RWPE1 (cell line): ENCODE measurements at places on chromosomes 1 and 21.

DNA sequence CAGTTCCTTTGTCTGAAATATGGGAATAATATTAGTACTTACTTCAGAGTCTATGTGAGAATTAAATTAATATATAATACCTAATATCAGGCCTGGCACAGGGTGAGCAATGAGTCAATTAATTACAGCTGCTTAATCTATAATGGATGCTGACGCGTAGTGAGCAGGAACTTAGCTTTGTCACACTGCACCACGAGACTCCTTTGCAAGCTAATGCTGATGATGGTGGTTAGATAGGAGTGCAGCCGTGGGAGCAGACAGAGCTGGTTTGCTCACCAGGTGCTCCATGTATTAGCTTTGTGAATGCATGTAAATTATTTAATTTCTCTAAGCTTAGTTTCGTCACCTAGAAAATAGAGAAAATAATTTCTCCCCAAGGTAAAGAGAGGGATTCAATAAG, 35.1 kb downstream of the KCNJ15 start:
- no peak for DNase-seq

DNA sequence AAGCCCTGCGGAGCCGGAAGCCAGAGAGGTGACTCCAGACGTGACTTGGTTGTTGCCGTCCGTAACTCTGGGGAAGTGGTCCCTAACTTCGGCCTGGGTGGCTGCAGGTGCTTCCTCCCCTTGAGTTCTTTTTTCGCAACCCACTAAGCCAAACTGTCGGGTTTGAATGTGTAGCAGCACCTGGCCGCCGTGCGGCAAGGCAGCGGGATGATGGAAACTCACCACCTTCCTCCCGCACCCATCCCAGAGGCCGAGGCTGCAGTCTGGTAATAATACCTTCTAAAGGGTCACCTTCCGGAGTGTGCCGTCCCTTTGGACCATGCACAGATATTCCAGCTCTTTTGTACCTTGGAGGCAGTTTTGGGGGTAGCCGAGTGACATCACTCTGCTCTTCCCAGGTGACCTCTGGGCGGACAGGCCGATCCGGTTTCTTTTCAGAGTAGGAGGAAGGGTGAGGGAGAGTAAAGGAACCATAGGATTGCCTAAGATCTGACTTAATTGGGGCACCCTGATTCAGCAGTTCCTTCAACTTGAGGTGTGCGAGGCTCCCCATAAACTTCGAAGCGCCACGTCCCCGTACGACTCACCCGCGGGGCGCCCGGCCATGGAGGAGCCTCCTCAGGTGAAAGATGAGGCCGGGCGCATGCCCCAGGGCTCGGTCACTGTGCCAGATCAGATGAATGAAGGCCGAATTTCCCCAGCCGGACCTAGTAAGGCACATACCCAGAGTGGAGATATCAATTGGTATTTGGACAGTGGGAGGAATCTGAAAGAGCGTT, 1.0 kb downstream of the KCNK1 start:
- DNase-seq: peak; percentile 34

DNA sequence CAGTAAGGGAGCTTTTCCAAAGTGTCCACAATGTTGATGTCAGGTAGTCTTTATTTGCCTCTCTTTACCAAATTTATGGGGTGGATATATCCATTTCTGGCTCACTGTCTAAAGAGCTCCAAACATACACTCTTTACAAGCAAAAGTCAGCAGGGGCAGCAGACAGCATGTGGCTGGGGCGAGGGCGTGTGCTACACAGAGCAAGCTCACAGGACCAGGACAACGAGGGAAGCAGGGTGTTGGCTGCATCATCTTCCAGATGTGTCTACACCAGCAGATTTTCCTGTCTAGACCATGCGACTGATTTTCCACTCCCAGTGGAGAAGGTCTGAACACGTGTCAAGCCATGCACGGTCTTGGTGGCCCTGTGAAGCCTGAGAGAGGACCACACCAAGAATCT, 123.8 kb downstream of the TRABD2B start:
- no peak for DNase-seq

- DNase-seq: no peak
Observed at GRCh38 chr1:38047603-38048141, 1.1 kb upstream of the POU3F1 start.

DNA sequence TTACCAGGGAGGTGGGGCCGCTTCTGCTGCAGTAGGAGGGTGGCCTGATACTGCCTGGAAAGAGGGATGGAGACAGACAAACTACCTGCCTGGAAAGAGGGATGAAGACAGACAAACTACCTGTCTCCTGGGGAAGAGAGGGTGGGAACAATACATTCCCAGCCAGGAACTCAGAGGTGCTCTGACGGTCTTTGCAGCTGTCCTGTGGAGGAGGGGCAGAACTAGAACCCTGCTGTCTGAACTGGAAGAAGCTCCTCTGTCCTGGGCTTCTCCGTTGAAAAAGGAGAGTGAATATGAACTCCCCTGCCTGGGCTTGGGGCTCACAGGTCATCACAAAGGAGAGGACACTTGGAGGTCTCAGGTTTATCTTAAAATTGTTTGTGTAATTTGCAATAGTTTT, 40.3 kb upstream of the ETV3 start:
- no peak for DNase-seq

DNA sequence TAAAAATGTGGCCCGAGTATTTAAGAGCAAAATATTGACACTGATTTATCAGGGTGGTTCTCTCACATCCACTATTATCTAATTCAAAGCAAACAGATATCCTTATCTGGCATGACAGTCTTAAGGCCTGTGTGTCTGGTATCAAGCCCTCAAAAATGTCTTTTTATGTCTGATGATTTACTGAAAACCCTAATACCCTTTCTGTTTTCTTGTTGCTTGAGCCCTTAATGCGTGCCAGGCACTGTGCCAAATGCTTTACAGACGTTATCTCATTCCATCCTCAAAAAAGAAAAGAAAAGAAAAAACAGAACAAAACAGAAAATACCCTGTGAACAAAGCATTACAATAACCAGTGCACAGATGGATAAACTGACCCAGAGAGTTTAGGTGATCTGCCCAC, 5.7 kb downstream of the DUSP23 start:
- no peak for DNase-seq

DNA sequence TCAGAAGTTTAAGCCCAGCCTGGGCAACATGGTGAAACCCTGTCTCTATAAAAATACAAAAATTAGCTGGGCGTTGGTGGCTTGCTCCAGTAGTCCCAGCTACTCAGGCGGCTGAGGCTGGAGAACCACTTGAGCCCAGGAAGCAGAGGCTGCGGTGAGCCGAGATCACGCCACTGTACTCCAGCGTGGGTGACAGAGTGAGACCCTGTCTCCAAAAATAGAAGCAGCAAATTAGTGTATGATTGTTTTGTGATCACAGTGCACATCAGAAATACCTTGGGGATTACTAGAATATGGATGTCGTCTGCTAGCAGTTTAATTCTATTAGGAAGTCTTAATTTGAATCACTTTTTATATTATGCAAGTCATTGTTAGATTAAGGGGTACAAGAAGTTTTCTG, 59.0 kb downstream of the ZBTB17 start:
- no peak for DNase-seq

DNA sequence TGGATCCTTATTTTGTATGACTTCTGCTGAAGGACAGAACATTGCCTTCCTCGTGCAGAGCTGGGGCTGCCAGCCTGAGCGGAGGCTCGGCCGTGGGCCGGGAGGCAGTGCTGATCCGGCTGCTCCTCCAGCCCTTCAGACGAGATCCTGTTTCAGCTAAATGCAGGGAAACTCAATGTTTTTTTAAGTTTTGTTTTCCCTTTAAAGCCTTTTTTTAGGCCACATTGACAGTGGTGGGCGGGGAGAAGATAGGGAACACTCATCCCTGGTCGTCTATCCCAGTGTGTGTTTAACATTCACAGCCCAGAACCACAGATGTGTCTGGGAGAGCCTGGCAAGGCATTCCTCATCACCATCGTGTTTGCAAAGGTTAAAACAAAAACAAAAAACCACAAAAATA, 27.5 kb upstream of the KDM4A start:
- no peak for DNase-seq

DNA sequence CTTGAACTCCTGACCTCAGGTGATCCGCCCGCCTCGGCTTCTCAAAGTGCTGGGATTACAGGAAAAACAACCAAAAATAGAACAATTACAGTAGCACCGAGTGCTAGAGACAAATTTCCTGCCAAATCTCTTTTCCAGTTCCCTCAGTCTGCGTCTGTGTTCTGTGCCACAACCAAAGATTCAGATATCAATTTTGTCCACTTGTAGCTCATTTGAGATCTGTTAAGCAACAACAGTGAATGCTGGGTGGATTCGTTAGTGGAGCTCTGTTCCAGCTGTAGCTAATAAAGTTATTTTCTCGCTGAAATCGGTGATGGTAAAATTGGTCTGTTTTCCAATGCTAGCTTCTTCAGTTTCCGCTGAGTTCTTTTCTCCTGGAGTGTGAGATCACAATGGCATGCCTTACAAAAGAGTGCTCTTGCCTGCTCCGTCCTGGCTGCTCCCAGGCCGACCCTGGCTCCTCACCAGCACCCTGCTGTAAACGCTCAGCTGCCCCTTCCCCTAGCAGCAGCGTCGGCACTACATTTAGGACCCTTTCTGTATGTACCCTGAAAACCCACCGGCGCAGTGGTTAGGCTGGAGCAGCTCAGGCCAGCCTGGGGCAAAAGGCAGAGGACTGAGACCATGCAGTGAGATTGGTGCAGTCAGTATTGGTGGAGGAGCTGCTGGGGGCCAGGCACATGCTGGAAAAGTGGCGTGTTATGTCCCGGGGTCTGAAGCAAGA, 395.4 kb downstream of the KIF26B start:
- DNase-seq: no peak

DNA sequence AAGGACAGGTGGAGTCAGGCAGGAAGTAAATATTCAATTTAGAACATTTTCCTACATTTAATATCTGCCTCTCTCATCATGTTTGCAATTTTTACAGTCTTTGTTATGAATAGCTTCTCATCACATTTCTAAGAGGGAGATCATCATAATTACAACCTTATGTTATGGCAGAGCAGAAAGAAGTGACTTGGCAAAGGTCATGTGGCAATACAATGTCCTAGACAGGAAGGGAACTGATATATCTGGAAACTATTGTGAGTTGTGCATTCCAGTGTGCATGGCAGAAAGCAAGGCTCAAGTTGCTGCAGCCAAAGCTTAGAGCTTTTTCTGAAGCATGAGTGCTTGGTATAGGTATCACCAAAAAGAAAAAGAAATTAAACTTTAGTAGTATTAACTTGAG, 43.8 kb upstream of the PRRX1 start:
- no peak for DNase-seq

GRCh38 chr21:46458315-46459023, at the start of gene DIP2A:
TSS of gene DIP2A (plus strand) at chr21:46458891. CDS start at chr21:46459132, 241 bp downstream.
- DNase-seq: peak; percentile 99

GRCh38 chr1:229495782-229496181, 12.4 kb downstream of the NUP133 start:
- no peak for DNase-seq

- no peak for DNase-seq
Observed at GRCh38 chr1:246425895-246426294, 81.2 kb downstream of the SMYD3 start.

GRCh38 chr1:178358456-178358855, 138.3 kb downstream of the CLEC20A start:
- DNase-seq: no peak

- DNase-seq: no peak
Observed at GRCh38 chr1:180898441-180899219, 14.1 kb upstream of the KIAA1614 start.
